ENCODE measurements at places on chromosomes 3 and 15.

GRCh38 chr3:62586356-62586755, 213.0 kb upstream of the FEZF2 start:
- DNase-seq, result no peak

DNA sequence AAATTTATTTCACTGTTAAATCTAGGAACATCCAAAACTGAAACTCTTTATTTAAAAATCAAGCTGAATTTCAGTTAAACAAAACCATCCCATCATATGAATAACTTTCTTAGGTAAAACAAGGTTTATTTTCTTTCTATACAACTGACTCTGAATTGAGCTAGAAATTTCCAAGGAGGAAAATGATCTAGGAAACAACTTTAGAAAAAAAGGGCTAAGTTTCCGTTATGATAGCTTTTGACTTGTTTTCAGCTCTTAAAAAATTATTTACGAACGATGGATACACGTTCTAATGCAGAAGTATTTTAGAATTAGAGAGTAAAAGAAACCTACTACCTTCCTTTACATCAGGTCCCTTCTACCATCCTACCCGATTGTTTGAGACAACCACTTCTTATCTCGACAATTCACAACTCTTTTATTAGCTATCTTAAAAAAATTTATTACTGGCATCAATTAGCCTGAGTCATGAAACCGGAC, 1.8 kb upstream of the IGF1R start:
- no peak for DNase-seq

DNA sequence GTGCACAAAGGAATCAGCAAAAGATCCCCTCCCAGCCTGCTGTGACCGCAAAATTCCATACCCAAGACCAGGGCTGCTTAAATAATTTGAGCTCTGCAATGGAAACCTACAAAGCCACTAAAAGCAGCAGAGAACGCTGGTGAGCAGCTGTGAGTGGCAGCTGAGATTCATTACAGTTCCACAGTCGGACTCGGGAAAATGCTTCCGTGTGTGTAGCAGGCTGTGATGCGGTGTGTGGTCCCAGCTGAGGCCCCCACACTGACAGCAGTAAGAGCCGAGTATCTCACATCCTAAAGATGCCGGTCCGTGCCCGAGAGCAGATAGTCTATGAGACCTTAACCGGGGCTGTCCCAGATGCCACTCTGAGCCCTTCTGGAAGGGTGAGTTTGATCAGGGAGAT, 37.4 kb downstream of the TM2D3 start:
- DNase-seq, result no peak

GRCh38 chr15:97903971-97904572, 56.4 kb upstream of the ARRDC4 start:
- DNase-seq, result no peak

- DNase-seq, result no peak
Observed at GRCh38 chr15:59722476-59722875, 33.4 kb upstream of the BNIP2 start.

DNA sequence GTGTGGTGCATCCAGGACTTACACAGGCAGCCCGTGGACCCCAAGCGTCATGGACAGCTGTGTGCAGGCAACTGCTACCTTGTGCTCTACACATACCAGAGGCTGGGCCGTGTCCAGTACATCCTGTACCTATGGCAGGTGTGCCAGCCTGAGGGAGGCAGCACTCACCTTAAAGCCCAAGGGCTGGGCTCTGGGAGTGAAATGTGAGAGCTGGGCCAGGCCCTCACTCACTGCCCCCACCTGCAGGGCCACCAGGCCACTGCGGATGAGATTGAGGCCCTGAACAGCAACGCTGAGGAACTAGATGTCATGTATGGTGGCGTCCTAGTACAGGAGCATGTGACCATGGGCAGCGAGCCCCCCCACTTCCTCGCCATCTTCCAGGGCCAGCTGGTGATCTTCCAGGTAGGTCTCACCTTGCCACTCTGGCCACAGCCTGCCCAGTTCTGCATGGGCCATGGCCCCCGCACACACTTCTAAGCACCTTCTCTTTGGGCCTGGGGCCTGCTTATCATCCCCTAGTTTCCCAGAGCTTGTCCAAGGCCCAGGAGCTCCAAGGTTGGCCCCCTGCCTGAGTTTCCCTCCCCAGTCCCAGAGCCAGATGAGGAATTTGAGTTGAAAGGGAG, 11.0 kb downstream of the VILL start:
- DNase-seq, result no peak

DNA sequence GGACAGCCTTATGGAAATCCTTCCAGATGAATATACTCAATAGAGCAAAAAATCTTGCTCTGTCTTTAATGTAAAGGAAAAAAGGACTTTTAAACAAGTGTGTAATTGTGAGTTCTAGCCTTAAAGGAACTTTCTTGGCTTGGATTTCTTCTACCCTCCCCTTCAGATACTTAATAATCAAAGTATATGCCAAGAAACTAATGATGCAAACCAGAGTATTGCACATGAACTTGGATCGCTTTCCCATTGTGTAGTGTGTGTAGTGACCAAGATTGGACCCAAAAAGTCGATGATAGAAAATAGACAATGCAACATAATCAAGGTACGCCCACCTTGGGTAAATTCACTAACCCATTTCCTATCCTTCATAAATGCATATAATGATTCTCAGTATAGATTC, 123.8 kb downstream of the TIGIT start:
- no peak for DNase-seq

GRCh38 chr3:75272691-75273090, 391.4 kb upstream of the FRG2C start:
- no peak for DNase-seq

DNA sequence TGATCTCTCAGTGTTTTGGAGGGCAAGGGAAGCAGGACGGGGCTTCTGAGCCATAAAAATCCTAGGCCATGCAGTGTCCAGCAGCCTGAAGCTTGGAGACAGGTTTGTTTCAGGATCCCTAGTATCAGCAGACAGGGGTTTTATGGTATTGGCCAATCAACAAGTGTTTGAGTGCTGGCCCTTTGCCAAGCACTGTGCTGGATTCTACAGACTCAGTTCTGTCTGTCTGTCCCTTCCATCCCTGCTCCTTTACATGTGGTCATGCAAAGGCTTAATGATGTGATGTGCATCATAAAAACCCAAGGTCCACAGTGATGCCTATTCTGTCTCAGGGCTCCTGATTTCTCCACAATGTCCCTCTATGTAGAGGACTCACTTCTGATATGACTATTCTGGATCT, 184.1 kb downstream of the LRTM1 start:
- no peak for DNase-seq

DNA sequence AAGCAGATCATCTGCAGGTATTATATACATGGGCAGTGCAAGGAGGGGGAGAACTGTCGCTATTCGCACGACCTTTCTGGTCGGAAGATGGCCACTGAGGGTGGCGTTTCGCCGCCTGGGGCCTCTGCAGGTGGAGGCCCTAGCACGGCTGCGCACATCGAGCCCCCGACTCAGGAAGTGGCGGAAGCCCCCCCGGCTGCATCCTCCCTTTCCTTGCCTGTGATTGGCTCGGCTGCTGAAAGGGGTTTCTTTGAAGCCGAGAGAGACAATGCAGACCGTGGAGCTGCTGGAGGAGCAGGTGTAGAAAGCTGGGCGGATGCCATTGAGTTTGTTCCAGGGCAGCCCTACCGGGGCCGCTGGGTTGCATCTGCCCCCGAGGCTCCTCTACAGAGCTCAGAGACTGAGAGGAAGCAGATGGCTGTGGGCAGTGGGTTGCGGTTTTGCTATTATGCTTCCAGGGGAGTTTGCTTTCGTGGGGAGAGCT, 639 bp downstream of the MKRN3 start:
- no peak for DNase-seq
